Esophagus muscularis mucosa (tissue), 4 donors: ENCODE measurements at places on chromosomes 3 and 15. TPM values are rescaled to one million over a fixed set of nuclear protein-coding genes. Genes with fewer than 3 reads are reported as not detected.

- no peak for DNase-seq
Measured at GRCh38 chr15:75148280-75148679, 53.4 kb upstream of the C15orf39 start.

- DNase-seq: no peak
Measured at GRCh38 chr15:39184701-39185390, 396.0 kb upstream of the THBS1 start.

- no peak for DNase-seq
Measured at GRCh38 chr15:60394689-60395097, 3.1 kb downstream of the ANXA2 start.

DNA sequence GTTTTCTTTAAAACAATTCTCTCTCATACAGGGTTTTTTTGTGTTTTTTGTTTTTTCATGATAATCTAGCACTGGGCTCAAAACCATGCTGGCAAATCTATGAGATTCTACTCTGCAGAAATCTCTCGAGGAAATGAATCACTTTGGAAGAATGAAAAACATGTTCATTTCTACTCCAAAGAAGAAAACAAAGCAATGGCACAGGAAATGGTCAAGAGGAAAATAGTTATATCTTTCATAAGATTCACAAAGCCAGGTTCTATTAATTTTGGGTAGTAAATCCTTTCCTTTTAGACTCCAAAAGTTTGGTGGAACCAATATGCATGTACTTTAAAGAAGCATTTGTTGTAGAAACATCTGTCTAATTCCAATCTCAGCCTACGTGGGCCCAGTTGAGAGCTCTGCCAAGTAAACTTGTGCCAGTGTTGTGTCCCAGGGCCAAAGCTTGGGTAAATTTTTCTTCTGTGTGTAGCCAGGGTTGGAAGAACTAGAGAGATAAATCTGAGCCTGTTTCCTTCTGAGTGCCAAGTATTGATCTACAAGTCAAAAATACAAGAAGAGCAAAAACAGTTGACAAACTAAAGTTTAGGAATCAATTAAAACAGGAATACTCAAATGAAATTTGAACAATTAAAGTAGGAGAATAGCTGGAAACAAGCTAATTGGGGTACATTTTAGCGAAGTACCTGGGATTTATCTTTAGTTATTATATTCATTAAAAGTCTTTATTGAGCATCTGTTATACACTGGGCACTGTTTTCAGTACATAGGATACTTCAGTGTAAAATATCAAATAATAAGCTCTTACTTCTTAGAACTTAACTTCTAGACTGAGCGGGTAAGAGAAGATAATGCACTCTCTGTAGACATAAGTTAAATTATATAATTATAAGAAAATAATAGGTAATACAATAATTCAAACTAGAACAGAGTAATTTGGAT is 657.5 kb upstream of the NECTIN3 start:
- no peak for DNase-seq

DNA sequence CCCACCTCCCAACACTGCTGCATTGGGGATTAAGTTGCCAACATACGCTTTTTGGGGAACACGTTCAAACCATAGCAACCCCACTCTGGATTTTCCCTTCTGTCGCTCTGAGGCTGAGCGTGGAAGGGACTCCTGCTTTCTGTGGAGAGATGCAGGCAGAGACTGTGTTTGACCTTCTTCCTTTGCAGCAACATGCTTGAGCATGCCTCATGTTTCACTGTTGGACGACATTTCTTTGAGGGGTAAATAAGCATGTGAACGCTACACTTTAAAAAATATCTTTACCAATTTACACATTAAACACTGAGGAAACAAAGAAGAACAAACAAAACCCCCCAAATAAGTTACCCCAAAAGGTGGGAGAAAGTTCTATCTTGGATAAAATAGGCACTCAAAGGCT is 14.2 kb upstream of the MAPK6 start:
- DNase-seq: no peak

GRCh38 chr3:53122933-53123305 is 7.3 kb downstream of the RFT1 start:
- DNase-seq: no peak

CHMP2B gene
- total RNA-seq: 48.2 TPM

GRCh38 chr3:136485777-136486176 is 235.6 kb downstream of the PCCB start:
- DNase-seq: no peak

BNC1 gene
- total RNA-seq: 0.19 TPM

SHF gene
- 4.6 TPM for total RNA-seq

GRCh38 chr15:90483637-90484036 is 46.1 kb upstream of the CRTC3 start:
- no peak for DNase-seq

MTFMT gene
- 29.1 TPM for total RNA-seq

GRCh38 chr3:137259089-137259488 is 301.3 kb downstream of the IL20RB start:
- no peak for DNase-seq

GRCh38 chr3:147538034-147538433 is 128.9 kb downstream of the ZIC1 start:
- DNase-seq: no peak

CPEB1 gene
- 5.6 TPM for total RNA-seq

TRPC1 gene
- 21.3 TPM for total RNA-seq

SPG11 gene
- total RNA-seq: 80.6 TPM

DNA sequence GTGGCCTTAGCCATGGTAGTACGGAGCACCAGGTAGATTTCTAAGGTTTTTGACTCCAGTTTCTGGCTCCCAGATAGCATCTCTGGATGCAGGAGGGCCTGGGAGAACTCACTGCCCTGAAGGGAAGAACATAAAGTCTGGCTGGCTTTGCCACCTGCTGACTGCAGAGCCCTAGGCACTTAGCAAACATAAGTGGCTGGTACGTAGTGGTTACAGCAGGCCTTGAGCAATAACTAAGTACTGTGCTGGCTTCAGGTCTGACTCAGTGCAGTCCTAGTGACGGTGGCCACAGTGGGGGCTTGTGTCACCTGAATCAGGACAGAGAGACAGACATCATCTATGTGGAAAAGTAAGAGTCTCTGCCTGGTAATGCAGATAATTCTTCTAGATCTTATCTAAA is 871.1 kb downstream of the PDCD6IP start:
- DNase-seq: no peak

MCCC1 gene
- total RNA-seq: 28.2 TPM

GRCh38 chr15:58070801-58071418 is 5.4 kb upstream of the ALDH1A2 start:
- DNase-seq: no peak

GPR149 gene
- total RNA-seq: not detected

TP63 gene
- 0.26 TPM for total RNA-seq

DNA sequence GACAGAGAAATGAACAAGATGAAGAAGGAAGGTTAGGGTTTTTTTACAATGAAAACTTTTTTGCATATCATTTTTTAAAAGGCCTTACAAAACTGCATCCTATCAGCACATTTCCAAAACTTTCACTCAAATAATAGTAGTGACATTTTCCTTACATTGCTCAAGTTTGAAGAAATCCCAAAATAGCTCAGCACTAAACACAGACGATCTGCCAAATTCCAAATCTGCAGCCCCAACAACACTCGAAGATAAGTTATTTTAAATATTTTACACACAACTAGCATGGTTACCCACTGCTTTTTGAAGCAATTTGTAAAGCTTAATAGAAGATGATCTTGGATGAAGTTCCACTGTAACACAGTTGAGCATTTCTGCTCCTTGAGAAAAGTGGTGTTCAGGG is 535.6 kb upstream of the ALCAM start:
- DNase-seq: no peak

GOLGA6B gene
- not detected for total RNA-seq

AGTR1 gene
- 16.3 TPM for total RNA-seq

CLDN16 gene
- not detected for total RNA-seq

DNA sequence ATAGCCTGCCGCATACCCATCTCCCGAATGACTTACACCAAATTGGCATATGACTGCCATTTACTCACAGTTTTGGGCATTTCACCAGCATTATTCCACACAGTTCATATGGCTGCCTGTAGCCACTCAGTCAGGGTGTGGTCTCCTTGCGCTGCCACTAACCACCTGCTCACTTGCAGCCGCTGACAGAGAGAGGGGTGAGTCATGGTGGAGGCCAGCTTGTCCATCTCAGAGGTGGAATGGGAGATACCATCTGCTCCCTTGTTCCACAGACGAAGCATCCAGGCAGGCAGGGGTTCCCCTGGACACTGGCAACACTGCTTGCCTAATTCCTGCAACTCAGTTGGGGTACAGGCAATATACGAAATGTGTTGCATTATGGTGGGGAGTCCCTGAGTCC is 15.6 kb downstream of the CCRL2 start:
- DNase-seq: no peak

SLC22A14 gene
- not detected for total RNA-seq

- no peak for DNase-seq
Measured at GRCh38 chr15:61367953-61368352, 138.9 kb upstream of the RORA start.

MLF1 gene
- 7.6 TPM for total RNA-seq

FBXL2 gene
- total RNA-seq: 7.6 TPM

CNTN6 gene
- not detected for total RNA-seq

DNA sequence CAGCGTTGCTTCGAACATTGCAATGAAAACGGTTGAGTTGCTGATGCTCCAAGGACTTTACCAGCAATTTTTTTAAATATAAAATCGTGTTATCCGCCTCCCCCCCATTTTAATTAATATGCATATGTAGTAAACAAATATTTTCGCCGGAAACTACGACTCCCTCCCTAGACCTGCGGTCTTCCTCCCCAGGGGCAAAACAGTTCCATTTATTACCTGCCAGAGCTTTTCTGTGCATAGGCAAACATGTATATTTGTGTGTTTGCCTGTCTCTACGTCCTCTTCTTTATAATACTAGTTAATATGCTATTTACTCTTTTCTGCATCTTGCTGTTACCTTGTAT is 593 bp upstream of the RSL24D1 start:
- DNase-seq: no peak

- no peak for DNase-seq
Measured at GRCh38 chr3:63611382-63611781, 41.1 kb upstream of the SNTN start.

DNA sequence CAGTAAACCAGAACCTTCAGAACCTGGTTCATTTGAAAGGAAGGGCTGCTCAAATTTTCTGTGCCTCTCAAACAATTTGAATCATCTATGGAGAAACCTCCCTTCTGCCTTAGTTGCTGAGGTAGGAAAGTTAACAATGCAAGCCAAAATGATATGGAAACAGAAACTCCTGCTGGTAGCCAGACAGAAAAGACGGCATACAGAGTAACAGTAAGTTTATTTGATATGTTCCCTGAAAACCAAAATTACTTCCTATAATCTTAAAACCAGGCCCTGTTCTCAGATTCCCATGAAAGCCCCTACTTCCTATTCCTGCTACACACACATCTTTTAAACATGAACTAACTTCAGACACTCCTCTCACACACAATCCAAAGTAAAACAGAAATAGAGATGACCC is 86.2 kb downstream of the TBC1D5 start:
- DNase-seq: no peak

GRCh38 chr15:74326746-74327145 is 40.7 kb downstream of the CYP11A1 start:
- DNase-seq: no peak

DNA sequence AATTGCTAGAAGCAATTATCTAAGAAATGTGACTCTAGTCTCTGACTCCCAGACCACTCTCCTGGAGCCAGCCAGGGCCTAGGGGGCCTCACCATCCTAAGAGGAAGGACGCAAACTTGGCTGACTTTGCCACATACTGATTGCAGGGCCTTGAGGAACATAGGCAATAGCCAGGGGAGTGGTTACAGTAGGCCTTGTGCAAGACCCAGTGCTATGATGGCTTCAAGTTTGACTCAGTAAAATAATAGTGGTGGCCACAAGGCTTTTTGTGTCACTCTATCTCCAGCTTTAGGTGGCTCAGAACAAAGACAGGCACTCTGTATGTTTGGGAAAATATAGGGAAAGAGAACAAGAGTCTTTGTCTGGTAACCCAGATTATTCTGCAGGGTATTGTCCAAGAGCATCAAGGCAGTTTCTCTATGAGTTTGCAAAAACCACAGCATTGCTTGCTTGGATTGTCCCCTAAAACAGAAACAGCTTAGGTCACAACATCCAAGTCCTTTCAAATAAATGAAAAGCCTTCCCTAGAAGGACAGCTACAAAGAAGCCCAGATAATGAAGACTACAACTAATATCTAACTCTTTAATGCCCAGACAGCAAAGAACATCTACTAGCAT is 631.5 kb downstream of the PYDC2 start:
- no peak for DNase-seq

- DNase-seq: peak; percentile 10
Measured at GRCh38 chr3:71056327-71056726, 527.2 kb downstream of the FOXP1 start.

C3orf85 gene
- not detected for total RNA-seq

DNA sequence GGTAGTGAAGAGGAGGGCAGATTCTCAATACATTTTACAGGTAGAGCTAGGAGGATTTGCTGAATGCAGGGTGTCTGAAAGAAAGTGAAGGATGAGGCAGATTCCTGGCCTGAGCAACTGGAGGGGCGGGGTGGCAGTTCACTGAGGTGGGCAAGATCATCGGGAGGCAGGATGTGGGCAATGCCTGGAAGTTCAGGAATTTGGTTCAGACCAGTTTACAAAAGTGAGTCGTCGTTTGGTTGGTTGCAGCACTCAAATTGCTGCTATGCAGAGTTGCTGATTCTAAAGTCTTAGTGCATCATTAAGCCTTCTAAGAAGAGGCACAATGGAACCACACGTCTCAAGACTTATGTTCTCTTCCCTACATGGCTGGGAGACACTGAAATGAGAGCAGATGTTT is 134.0 kb downstream of the MFSD1 start:
- no peak for DNase-seq

EHD4 gene
- total RNA-seq: 20.6 TPM
